ENCODE measurements at places on chromosomes 12 and 14. TPM values are rescaled to one million over a fixed set of nuclear protein-coding genes. Genes with fewer than 3 reads are reported as not detected.

The RHEBL1 gene
- not detected for total RNA-seq

The FAIM2 gene
- 6.2 TPM for total RNA-seq

DNA sequence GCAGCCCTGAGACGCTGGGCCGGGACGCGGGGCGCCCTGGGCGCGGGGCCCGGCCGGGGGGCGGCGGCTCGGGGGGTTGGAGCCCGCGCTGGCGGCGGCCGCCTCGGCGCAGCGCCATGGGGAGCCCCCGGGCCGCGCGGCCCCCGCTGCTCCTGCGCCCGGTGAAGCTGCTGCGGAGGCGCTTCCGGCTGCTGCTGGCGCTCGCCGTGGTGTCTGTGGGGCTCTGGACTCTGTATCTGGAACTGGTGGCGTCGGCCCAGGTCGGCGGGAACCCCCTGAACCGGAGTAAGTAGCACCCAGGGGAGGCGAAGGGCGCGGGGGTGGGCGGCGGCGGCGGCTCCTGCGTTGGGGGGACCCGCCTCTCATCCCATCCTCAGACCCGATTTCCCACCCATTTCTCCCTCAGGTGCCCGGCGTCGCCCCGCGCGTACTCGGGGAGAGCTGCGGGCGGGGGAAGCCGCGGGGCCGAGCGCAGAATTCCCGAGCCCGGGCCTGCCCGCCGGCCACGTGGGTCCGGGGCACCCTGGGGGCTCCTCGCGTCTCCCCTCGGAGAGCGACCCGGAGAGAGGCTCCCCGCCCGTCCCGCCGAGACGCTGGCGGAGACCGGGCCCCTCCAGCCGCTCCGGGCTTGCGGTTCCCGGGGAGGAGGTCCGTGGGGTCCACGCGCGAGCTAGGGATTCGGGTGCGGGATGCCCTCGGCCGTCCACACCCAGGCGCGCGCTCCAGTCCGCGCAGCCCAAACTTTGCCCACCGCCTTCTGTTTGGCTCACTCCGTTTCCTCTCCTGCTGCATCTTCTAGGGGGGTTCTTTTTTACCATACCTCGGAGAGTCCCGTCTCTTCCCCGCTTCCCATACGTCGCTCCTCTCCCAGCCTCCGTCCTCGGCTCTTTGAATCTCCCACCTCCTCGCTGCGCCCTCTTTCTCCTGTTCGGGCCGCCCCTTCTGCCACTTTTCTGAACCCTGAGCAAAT is 807 bp downstream of the B4GALNT3 start:
- DNase-seq: no peak

The POTEM gene
- total RNA-seq: not detected

The GLRX5 gene
- 35.9 TPM for total RNA-seq

DNA sequence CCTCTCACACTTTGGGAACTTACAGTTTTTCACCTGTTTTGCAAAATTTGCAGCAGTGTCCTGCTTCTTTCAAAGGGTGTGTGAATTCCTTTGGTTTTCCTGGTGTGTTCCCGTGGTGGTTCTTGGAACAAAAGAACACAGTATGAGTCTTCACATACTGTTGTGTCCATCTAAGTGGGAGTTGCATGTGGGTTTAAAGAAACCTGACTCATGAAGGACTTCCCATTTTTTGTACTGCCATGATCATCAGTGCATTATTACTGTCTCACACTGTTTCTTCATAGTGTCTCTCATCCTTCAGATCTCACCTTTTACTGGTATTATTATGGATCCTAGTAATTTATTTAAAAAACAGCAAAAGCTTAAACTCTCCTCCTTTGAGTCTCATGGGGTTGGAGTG is 3.8 kb upstream of the GZMH start:
- DNase-seq: no peak

All from ureter (tissue), 1 donor.